Sciatic nerve (tissue), 2 donors: ENCODE measurements at places on chromosomes 11 and 22. TPM values are rescaled to one million over a fixed set of nuclear protein-coding genes. Genes with fewer than 3 reads are reported as not detected.

DNA sequence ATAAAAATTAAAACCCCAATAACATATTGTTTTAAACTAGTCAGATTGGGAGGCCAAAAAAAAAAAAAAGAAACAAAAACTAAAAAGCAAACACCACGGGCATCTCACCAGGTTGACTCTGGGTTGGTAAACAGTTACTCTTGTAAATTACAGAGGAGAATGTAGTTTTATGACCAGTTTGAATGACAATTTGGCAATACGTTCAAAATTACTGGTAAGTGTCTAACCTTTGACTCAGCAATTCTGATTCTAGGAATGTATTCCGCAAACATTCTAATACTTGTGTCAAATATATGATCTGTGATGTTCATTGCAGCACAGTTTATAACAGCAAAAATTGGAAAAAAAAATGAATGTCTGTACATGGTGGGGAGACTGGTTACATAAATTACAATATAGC lies 1376.0 kb downstream of the TBC1D22A start:
- DNase-seq = no peak

USH1C gene
- total RNA-seq = not detected

GRCh38 chr11:11267312-11267711 lies 85.7 kb downstream of the CSNK2A3 start:
- DNase-seq = no peak

GRCh38 chr11:91859666-91860065 lies 365.0 kb upstream of the FAT3 start:
- DNase-seq = no peak

SLC22A9 gene
- total RNA-seq = not detected

GRCh38 chr22:21929253-21929652 lies 23.4 kb downstream of the PPM1F start:
- DNase-seq = no peak

TRIOBP gene
- total RNA-seq = 84.0 TPM

KCNC1 gene
- not detected for total RNA-seq

GRCh38 chr11:27118371-27118770 lies 77.8 kb downstream of the BBOX1 start:
- no peak for DNase-seq

SYT8 gene
- total RNA-seq = 1.1 TPM

MRGPRX4 gene
- total RNA-seq = not detected

MOB2 gene
- 55.2 TPM for total RNA-seq

GRCh38 chr11:101706541-101706940 lies 122.7 kb upstream of the TRPC6 start:
- DNase-seq = no peak

DNA sequence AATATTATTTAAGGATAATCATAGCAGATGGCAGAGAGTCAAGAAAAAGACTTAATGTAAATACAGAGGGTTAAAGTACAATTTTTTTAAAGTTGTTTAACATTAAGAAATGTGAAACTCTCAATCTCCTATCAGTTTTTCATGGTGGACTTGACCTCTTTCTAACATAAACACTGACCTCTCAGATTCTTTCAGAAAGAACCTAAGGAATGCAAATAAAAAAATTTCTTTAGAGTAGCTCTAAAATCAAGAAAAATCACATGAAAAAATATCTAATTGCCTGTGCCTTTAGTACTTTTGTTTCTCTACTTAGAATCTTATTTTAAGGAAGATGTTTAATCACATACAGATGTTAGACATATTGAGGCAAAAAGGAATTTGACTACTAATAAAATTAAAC lies 12.9 kb downstream of the RNF141 start:
- no peak for DNase-seq

DNA sequence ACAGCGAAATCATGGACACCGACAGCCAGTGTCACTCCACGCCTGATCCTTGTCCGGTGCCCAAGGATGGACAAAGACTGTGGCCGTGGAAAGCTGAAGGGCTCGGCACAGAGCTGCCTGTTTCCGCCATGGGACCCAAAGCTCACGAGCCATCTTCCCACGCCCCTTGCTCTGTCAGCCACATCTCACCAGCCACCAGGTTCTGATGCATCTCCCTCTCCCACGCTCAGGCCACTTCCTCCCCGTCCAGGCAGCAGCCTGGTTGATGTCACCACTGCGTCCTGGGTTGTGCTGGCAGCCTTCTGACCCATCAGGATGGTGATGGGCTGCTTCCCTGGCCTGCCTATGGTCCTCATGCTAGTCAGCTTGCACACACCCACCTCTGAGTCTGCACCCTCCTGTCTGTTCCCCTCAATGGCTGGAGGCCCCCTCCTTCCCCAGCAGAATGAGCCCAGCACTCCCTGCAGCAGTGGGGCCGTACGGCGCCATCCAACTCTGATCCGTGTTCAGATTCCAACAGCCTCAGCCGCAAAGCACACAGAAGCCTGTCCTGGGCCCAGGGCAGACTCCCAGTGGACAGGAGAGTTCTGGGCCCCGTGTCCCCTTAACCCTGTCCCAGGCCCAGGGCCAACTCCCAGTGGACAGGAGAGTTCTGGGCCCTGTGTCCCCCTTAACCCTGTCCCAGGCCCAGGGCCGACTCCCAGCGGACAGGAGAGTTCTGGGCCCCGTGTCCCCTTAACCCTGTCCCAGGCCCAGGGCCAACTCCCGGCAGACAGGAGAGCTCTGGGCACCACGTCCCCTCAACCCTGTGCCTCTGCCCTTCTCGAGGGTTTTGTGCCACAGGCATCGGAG lies 259.5 kb downstream of the BRD1 start:
- peak; percentile 35 for DNase-seq

CALCB gene
- total RNA-seq = not detected

GRCh38 chr22:38733329-38733723 lies 22.5 kb downstream of the SUN2 start:
- no peak for DNase-seq

DNA sequence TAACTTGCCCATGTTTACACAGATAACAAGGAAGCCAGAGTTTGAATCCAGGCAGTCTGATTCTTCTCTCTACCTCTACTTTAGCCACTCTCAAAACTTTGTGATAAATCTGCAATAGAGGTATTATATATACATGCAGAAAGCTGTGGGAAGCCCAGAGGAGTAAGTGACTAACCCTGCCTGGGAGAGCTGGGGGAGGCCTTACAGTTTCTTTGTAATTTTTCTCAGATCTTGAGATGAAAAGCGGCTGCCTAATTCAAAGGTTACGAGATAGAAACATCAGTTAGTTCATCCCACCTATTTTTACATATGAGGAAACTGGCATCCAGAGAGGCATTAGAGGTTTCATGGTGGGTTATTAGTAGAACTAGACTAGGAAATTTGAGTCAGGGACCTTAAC lies 4.9 kb downstream of the STIM1 start:
- no peak for DNase-seq

DNA sequence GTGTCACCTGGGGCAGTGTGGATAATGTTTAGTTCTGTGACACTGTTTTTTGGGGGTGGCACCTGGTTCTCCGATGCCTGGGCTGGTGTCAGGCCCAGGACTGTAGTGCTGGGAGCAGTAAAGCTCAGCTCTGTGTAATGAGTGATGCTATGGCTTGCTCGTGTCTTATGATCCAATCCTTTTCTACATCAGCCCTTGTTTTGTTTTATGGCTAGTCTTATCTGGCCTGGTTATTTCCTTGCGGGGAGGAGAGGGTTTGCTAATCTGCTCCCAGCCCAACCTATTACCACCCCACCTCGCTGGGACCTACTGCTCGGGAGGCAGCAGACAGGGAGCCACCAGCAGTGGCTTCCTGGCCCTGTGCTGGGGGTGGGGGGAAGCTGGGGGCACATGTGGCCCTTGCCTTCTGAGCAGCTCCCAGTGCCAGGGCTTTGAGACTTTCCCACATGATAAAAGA lies 35.0 kb upstream of the TPBGL start:
- DNase-seq = no peak

GRCh38 chr11:12150831-12151382 lies 40.5 kb downstream of the MICAL2 start:
- DNase-seq = no peak

DNA sequence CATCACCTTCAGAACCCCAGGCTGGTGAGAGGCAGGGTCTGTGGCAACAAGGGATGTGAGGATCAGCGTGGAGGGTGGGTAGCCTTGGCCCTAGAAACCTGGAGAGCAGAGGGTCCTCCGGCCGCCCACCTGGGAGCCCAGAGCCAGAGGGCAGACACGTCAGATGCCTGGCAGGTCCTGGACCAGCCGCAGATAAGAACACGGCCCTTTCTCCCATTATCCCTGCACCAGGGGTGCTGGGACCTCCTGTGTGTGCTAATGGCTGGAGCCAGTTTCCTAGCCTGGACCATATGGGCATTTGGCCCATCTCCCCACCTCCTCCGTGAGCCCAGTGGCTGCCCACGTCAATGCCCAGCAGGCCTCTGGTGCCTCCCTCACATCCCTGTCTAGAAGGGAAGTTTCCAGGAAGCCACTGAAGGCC lies 88.4 kb downstream of the MORC2 start:
- no peak for DNase-seq
